NCI-H1105 treated with DMSO at 0.1 percent for 48 hours (cell line): ENCODE measurements at places on chromosomes 2 and 18.

GRCh38 chr18:73735836-73736235 lies 411.8 kb downstream of the FBXO15 start:
- DNase-seq: no peak

DNA sequence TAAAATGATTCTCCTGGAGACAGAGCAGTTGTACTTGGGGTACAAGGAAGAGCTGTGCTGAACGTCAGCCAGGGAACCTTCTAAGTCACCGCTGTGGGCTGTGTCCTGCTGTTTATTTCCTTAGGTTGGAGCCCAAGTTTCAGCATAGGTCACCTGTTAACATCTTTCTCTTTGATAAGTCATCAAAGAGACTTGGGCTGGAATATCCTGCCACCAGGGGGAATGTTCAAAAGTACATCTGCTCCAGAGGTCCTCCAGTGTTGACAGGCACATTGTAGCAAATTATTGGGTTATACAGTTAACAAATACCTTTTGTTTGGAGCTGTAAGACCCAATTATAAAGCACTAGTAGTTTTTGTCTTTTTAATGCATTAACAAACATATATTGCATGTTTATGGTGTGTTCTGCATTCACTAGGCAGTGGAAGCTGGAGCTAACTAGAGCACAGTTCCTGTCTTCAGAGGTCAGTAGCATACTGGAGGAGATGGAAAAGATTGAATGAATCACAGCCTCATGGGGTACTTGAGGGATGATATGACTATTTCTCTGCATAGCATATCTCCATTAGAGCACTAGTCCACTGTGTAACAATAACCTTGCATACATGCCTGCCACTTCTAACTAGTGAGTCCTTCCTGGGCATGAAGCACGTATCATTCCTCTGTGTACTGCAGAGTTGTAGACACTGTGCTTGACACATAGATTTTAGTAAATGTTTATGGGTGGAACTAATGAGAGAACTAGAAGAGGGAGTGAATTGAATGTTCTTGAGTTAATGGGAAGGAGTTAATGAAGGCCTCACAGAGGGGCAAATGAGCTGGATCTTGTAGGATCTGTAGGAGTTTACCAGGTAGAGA lies 182.1 kb downstream of the AGAP1 start:
- no peak for DNase-seq

GRCh38 chr2:171583566-171583965 lies 61.3 kb downstream of the CYBRD1 start:
- no peak for DNase-seq

DNA sequence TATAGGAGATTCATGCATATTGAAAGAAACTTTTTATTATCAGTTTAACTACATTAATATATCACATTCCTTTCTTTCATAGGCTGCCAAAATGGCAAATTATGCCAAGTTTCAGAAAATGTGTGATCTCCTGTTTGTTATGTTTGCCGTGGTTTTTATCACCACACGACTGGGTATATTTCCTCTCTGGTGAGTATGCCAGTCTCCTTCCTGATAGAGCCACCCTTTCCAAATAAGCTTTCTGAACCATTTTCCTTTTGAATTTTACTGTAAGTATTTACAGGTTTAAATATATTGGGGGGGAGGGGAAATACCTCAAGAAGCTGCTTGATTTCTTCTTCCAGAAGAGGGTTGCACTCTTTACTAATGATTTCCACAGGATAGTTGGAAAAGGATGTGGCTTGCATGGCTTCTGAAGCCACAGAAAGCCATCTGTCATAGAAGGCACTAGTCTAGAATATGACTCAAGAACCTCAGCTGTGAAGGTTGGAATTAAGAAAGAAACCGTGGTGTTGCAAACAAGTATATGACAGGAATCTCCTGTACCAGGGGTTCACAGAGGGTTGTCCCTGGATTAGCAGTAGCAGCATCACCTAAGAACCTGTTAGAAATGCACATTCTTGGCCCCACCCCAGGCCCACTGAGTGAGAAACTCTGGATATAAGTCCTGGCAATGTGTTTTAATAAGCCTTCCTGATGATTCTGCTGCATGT lies 84.5 kb upstream of the NOSTRIN start:
- no peak for DNase-seq

DNA sequence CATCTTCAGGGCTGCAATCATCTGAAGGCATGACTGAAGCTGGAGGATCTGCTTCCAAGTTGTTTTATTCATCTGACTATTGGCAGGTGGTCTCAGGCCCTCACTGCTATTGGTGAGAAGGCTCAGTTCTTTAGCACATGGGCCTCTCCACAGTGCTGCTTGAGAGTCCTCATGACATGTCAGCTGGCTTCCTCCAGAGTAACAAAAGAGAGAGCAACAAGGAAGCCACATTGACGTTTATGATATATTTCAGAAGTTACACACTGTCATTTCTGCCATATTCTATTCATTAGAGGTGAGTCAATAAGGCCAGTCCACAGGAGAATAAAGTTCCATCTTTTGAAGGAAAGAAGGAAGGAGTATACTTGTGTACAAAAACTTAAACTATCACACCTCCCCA lies 7.9 kb upstream of the SIGLEC15 start:
- no peak for DNase-seq

GRCh38 chr2:230925443-230925878 lies 419 bp upstream of the GPR55 start:
- DNase-seq: no peak

DNA sequence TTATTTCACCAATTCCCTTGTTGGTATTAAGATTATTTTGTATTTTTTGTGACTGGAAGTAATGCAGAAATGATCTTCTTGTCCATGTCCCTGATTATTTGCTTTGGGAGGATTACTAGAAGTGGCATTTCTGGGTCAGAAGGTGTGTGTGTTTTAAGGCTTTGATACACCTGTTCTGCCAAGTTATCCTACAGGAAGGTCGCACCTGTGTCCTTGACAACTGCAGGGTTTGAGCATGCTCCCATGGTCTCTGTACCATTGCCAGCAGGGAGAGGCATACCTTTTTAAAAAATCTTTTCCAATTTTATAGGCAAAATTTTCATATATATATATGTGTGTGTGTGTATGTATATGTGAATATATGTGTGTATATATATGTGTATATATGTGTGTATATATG lies 29.7 kb downstream of the KDM3A start:
- DNase-seq: no peak

DNA sequence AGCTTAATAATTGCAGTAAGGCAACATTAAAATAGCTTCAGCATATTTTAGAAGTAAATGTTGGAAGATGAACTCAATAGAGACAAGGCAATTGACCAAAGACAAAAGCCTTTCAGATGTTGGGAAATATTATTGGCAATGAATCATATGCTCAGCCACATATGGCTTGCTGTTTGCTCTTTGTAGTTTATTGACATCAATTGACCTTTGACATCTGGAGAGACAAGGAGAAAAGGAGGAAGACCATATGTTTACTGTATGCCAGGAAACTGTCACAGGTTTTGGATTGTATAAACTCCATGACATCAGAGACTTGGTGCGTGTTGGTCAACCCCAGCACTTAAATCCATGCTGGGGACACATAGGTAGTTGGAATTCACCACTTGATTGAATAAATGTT lies 60.6 kb upstream of the SLC16A14 start:
- no peak for DNase-seq

GRCh38 chr2:85163675-85164074 lies 30.5 kb downstream of the TCF7L1 start:
- DNase-seq: no peak

DNA sequence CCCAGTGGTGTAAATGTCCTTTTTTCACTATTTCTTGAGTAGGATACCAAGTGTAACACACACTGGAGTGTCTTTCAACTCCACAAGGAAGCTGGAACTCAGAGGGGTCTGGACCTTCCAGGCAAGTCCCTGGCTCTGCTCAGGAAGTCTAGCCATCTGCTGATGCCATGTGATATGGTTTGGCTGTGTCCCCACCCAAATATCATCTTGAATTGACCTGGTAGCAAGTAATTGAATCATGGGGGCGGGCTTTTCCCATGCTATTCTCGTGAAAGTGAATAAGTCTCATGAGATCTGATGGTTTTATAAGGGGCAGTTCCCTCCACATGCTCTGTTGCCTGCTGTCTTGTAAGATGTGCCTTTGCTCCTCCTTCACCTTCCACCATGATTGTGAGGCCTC lies 99.4 kb upstream of the CDC42EP3 start:
- no peak for DNase-seq

DNA sequence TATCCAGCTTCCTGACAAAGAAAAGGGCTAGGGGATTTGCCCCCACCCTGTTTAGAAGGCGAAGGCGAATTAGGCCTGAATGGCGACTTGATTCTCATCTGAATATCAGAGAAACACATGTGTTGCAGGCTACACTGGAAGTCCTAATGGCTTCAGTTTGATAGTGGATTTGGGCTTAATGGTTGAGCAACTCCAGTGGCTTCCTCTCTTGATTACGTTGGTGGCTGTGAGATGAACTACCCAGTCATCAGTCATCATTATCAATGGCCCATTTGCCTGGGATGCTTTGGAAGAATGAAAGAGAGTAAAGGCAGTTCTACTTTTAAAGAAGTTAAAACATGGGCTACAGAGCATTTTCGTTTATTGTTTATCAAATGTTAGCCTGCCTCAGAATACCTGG lies 60.9 kb upstream of the IL1R1 start:
- no peak for DNase-seq

DNA sequence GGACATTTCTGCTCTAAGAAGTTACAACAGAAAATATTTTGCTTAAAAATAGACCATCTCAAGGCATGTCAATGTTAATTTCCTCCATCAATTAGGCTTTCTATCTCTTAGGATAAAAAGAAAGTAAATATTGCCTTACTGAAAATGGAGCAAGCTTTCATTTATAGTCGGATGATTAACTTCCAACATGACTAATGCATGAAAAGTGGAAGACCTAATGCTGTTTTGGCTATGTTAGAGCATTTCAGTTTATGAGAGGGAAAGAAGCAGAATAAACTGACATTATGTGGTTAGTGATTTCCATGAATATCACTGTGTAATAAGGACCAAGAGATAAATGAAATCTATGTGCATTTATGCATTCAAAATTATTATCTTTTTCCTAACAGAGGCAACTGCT lies 475.2 kb upstream of the UBE2E3 start:
- no peak for DNase-seq

- no peak for DNase-seq
Measured at GRCh38 chr2:143390171-143390570, 261.0 kb downstream of the ARHGAP15 start.

GRCh38 chr18:34807106-34807796 lies 97.2 kb downstream of the DTNA start:
- no peak for DNase-seq

DNA sequence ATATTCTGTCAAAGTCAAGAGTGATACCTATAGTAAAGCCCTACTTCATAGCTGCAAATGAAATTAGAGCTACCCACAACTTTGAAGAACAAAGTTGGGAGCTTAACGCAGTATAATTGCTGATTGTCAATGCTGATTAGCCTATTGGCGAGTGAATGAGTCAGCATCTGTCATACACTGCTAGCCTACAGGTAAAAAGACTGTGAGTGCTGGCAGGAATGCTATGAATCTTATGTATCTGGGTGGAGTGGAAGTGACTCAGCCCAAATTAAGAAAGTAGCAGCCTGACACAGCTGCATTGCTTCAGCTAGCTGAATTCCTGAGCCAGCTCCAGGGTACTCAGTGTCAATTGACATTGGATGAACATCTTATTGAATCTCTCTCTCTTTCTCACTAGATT lies 179.4 kb upstream of the DCC start:
- DNase-seq: no peak

- DNase-seq: no peak
Measured at GRCh38 chr18:31746396-31746795, 14.3 kb downstream of the SLC25A52 start.

DNA sequence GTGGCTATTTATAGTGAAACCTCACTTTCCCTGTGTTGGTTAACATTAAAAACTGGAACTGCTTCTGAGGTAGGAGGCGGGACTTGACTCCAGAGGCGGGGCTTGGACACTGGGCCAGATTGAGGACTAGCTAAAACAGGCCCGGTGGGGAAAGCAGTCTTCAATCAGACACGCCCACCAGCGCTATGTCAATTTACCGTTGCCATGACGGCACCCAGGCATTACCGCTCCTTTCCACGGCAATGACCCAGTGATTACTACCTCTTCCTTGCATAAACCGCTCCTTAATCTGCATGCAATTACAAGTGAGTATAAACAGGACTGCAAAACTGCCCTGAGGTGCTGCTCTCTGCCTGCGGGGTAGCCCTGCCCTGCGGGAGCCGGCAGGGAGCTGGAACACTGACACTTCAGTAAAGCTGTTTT lies 35.3 kb downstream of the LRRFIP1 start:
- DNase-seq: peak; percentile 56

- DNase-seq: peak; percentile 75
Measured at GRCh38 chr2:104430359-104430740, 423.6 kb upstream of the POU3F3 start.

DNA sequence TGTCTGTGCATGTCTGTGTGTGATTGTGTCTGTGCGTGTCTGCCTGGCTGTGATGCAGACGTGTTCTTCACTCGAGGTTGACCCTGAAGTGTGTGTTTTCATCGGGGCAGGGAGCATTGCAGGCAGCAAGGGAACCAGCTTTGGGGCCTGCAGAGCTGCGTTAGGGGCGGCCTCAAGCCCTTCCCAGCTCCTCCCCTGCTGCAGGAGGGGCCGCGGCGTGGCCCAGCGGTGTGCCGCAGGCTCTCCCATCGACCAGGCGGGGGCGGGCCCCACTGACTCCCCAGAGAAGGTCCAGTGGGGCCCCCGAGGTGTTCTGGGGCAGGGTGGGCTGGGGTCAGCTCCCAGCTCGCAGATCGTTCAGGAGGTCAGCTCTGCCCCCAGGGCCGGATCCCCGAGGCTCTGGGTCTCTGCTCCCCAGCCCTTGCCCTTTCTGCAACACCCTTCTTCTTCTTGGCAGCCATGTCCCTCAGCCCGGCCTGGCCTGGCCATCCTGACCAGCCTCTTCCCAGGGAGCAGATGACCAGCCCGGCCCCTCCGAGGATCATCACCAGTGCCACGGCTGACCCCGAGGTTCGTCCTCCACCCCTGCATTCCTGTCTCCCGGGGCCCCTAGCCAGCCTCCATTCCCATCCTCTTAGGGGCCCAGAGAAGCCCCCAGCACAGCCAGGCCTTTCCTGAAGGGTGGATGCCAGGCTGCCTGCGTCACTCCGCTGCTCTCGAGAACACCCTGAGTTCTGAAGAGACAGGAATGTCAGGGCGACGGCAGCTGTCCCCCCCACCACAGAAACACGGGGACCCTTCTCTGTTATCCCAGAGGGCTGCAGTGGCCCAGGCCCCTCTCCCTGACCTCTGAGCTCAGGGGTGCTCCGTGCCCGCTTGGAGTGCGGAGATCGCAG lies 11.1 kb upstream of the KLHL30 start:
- DNase-seq: no peak
